ENCODE measurements at places on chromosomes 12 and 14.

- DNase-seq, result no peak
These were observed 62.1 kb downstream of the ADGRD1 start for GRCh38 chr12:131015581-131016337.

GRCh38 chr12:3244219-3244750, 167.1 kb downstream of the TSPAN9 start:
- no peak for DNase-seq

DNA sequence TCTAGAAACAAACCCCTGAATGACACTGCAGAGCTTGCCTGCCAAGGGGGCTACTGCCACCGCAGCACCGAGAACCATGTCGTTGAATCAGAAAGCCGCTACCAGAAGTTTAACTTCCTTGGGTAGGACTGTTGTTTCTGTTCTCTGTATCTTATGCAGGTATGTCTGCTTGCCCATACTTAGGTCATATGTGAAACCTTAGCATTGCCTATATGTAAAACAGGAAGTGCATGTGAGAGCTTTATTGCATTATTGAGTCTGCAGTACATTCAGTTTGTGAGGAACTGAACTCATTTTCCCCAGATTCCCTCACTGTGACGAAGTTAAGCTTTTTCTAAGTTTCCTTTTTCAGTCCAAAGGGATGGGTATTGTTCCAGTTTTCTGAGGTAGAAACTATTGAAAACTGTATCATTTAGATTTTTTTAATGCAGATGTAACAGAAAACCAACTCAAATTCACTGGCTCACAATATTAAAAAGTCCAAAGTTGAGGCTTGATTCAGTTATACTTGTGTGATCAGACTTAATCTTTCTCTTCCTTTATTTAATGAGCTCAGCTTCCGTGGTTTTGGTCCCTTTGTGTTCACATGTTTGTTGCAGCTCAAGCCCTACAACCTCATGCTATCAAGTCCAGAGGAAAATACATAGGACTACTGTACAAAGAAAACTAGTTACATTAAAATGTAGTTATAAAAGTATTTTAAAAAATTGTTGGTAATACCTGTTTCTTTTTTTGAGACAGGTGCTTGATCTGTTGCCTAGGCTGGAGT, 6.9 kb downstream of the FBXO34 start:
- no peak for DNase-seq

DNA sequence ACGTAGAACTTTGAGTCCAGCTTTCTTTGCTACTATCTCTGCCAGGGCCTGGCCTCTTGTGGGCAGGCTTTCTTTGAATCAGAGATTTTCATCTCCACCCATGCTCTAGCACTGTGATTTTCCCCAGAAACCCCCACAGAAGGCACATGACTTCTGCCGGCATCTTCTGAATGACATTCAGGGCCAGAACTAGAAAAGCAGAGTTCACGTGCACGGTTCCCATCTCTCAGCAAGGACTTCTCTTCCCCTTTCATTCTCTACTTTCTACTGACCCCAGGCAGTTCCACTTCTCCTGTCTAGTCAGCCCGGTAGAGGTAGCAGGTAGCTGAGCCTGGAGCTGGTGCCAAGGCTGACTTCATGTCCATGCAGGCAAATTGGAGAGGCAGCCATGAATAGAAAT, 26.9 kb downstream of the BATF start:
- no peak for DNase-seq

- no peak for DNase-seq
These were observed 156.4 kb downstream of the PLCZ1 start for GRCh38 chr12:18581232-18581962.

All from HFF-Myc (cell line).